NCI-H1417 (cell line): ENCODE measurements at places on chromosomes 2 and 18.

- peak; percentile 18 for DNase-seq
These were observed 9.2 kb downstream of the PTMA start for GRCh38 chr2:231717281-231718171.

DNA sequence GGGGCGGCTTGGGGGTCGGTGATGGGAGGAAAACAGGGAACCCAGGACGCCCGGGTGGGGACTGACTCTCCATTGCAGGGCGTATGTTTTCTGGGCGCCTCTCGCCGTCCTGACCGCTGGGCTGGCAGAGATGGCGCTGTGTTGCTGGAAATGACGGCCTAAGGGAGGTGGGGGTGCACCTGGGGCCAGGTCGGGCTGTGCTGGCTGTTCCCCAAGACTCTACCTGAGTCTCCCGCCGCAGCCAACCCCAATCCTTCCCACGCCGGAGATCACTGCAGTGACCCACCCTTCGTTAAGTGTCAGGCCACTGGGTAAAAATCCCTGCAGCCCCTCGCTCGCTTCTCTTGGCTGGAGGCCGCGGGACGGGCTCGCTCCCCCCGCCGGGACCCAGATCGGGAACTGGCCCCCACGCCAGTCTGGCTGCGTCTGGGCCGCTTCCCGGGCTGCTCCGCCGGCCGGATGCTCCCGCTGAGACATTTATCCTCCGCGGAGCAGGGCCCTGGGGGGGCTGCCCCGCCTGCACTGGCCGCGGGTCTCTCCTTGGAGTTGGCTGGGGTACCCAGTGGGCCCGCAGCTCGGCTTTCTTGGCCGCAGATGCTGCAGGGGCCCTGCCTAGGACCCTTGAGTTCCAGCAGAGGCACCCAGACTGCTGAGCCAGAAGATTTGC lies 7.8 kb upstream of the ARMC9 start:
- no peak for DNase-seq

- no peak for DNase-seq
These were observed 176.2 kb upstream of the HDAC4 start for GRCh38 chr2:239576784-239577685.

DNA sequence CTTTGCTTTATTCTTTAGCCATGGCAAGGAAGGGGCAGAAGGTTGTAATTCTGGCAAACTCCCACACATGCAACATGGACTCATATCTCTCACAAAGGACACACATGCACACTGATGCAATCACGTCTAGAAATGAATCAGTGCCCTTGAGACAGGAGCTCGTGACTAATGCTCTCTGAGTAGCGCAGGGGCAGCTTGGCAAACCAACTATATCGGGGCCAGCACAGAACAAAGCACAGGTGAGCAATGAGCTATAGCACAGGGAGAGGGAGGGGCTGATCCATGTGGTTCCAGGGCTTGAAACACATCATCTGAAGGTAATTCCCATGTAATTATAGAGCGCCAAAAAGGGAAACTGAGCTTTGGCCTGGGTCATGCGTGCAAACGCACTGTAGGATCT lies 165.2 kb upstream of the KLF7 start:
- no peak for DNase-seq
